ENCODE measurements at places on chromosomes 4 and X. TPM values are rescaled to one million over a fixed set of nuclear protein-coding genes. Genes with fewer than 3 reads are reported as not detected.

Gene PDCL2
- total RNA-seq: not detected

Gene HELT
- not detected for total RNA-seq

Gene EDA2R
- 0.09 TPM for total RNA-seq

Gene SMARCA1
- 31.3 TPM for total RNA-seq

Gene WDR17
- total RNA-seq: 0.84 TPM

Gene TGIF2LX
- total RNA-seq: not detected

Gene SRPX2
- total RNA-seq: 0.47 TPM

DNA sequence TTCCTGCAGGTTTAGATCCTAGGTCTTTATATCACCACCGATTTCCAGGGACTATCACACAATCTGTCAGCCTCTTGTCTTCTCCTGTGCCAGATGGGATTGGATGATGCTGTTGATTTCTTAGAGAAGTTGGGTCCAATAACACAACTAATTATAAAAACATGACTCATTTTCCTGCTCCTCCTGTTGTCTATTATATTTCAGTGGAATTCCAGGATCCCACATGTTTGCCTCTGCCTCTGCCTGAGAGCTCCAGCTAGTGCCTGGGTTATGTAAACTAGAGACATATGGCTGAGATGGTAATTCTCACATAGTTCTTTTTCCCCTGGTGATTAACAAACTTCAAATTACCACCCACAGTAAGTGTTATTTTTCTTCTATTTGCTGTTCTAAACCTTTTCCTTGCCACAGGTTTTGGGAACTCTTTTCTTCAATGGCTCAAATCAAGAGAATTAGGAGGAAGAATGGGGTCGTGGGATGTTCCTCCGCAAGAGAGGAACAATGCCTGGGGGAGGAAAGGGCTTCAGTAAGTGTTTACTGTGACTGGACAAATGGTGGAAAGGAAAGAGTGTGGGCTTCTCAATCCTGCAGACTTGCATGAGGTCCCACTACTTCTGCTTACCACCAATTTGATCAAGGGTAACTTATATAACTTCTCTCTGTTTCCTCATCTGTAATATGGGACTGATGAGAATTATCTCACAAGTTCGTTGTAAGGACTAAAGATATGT, 3.4 kb upstream of the HOPX start:
- no peak for DNase-seq

DNA sequence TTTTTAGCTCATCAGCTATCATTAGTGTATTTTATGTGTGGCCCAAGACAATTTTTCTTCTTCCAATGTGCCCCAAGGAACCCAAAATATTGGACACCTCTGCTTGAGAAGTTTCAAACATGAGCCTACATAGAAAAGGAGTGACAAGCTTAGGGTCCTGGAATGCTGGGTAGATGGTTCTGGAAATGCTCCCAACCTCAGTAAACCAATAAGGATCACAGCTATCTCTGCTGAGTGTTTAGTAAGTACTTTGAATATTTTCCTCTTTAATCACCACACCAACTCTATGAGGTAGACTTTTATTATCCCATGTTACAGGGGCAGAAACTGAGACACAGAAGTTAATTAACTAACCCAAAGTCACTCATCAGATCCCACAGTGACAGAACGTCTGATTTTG, 164.9 kb upstream of the KLF3 start:
- DNase-seq: no peak

- no peak for DNase-seq
Observed at GRCh38 chr4:5784960-5785611, 74.1 kb downstream of the EVC start.

- DNase-seq: no peak
Observed at GRCh38 chr4:10958226-10958856, 273.8 kb upstream of the CLNK start.

DNA sequence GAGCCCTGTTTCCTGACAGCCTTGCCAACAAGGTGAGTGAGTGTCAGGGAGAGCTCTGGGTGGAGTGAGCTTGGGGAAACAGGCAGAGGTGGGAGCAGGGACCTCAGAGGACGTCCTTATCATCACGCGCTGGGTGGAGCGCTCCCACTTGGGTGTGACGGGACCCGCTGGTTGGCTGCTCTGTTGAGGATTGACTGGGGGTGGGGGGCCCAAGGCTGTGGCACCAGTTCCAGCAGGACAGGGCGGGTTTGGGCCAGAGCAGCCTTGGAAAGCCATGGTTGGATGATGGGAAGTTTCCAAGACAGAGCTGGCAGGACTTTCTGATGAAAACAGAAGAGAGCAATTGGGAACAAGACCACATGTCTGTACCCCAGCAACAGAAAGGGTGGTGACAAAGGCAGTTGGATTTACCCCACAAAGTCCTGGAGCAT, 3.0 kb upstream of the PCGF3 start:
- peak; percentile 72 for DNase-seq

DNA sequence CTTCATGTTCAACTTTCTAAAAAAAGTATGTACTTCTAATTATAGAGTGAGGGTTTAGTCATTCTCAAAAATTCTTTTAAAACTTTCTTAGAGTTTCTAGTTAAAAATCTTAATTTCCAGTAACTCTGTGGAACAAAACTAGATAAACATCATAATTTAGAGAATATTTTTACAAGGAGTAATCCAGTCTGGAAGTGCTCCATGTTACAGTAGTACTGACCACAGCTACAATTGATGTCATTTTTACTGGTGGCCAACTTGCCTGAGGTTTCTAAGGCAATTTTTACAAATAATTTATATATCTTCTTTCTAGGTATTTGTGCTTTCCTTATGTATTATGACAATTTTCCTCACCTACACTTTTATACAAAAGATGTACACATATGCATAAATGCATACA, 490.4 kb downstream of the CENPC start:
- DNase-seq: no peak

DNA sequence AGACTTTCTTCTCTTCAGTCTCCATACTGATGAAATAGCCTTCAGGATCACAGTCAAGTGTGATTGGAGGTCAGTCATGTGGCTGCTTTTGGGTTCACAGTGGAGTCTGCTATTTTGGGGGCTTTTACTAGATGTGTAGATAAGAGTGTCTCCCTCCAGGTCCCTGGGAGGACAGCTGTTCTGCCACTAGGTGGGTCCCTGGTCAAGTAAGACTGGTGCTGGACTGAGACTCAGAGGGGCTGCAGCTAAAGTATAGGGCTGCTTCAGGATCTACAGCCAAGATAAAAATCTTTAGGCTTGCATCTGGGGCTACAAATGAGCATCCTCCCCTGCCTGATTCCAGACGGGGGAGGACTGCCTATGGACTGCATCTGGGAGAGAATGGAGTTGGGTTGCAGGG, 200.7 kb upstream of the ANKRD50 start:
- no peak for DNase-seq

DNA sequence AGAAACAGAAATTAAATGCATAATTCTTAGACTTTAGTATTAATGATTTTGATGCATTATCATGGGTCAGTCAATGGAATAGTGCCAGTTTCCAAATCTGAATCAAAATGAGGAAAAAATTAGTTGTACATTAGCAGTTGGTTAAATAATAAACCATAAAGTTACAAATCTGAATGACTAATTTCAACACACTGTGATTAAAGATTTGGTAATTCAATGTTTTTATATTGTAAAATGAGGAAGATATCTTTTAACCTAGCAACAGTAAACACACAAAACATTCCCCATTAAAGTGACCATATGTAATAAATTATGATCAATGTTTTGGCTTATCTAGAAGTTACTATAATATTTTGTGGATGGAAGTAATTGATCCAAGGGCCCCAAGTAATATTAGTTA, 1.6 kb downstream of the FBXO8 start:
- no peak for DNase-seq

GRCh38 chr4:171644430-171645057, 168.7 kb upstream of the GALNTL6 start:
- DNase-seq: no peak

- no peak for DNase-seq
Observed at GRCh38 chr4:52959541-52959940, 97.4 kb downstream of the RASL11B start.

DNA sequence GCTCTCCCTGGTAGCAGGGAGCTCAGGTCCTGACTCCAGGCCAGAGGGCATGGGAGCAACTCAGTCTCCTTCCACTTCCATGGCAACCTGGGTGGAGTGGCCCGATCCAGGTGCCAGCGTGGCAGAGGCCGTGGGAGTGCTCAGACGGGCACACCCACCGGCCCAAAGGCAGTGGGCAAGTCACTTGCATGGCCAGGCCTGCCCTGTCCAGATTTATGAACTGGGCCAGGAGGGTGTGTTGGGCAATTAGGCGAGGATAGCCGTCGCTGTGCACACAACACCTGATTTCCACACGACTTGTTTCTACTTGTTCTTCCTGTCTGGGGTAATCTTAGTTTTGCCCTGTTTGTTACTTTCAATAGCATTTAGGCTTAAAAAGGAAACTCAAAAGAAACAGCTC, 55.5 kb upstream of the NYX start:
- DNase-seq: no peak

DNA sequence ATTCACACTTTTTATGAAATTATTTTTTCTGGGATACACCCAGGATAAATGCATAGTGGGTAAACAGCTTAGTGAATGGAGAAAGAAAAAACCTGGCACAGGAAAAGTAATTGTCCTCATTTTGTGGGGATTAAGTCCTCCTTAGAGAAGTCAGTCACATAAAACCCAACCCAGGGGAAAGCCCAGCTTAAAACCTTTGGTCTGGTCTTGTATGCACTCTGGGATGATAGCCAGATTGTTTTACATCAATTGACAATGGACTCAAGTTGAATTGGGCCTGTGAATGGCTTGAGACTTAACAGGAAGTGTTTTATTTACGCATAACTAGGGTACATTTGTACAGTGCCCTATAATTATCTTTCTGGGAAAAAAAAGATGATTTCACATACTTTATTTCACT, 561.3 kb upstream of the GRIA3 start:
- no peak for DNase-seq

DNA sequence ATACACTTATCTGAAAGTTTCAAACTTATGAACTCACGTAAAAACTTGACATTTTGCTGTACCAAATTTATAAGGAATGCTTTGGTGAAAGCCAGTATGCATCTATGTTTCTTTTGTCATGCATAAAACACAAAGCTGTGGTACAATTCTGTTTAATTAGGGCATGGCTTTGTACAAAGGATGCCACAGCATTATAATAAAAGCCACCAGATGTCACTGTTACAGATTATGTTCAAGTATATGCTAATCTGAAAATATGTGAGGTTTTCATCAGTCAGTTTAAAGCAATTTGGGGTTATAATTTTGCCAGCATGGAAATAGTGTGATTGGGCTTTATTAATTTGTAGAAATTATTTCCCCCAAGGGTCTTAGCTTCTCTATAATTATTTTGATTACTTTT, 69.0 kb downstream of the ATOH1 start:
- no peak for DNase-seq

GRCh38 chr4:188015025-188015940, 19.7 kb downstream of the ZFP42 start:
- no peak for DNase-seq

GRCh38 chr4:108036213-108036612, 46.5 kb downstream of the HADH start:
- no peak for DNase-seq

DNA sequence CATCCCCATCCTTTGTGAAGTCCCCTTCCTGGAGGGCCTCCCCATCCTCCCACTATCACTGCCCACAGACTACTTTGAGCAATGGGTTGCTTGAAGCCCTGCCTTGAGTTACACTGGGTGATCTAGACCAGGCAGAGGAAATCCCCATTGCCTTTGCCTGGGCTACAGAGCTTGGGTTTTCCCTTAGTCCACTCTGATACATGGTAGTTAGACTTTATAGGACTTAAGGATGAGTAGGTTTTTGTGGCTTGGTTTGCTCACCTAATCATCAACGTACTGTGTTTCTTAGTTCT, 56.6 kb downstream of the TMEM131L start:
- no peak for DNase-seq

- no peak for DNase-seq
Observed at GRCh38 chr4:95693594-95693993, 144.8 kb upstream of the UNC5C start.

- DNase-seq: peak; percentile 65
Observed at GRCh38 chr4:138870737-138871554, 144.6 kb upstream of the NOCT start.

DNA sequence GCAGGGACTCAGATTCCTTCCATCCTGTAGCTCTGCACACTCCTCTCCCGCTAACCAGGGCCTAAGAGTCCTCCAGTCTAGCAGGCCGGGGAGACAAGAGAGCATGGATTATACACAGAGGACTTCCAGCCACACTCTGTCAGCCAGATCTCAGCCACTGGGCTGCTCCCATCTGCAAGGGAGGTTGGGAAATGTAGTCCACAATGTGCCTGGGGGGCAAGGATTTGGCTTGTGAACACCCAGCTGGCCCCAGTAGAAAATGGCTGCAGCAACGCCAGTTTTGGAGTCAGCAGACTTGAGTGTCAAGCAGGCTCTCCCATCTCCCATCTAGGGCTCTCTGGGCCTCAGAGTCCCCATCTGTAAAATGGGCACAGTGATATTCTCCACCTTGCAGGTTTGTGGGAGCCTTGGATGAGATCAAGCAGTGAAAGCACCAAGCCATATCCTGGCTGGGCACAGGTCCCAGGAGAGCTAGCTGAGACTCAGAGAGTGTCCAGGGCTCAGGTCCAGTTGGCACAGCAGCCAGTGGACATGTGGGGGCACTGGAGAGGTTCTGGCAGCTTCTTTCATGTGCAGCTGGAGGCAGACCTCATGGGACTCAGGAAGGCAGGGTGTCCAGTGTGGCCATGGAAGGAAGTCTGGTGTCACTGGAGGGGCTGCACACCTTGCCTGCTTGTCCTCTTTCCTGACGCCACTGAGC, 14.6 kb downstream of the PSAPL1 start:
- DNase-seq: no peak

- DNase-seq: no peak
Observed at GRCh38 chr4:121462660-121463261, 81.9 kb upstream of the QRFPR start.

DNA sequence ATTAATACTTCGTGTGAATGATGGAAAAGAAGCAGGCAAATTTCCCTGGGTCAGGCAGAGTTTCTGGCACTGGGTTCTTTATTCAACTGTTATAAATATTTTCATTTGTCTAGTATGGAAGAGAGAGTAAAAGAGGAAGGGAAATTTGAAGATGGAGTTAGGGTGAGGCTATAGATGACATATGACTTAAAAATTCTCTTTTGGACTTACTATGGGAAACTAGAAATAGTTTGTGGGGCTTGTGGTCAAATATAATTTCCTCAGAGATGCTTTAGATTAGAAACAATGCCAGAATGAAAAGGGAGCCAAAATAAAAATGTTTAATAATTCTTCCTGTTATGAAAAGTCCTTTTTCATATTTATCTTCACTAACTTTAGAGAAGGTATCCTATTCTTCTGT, 103.2 kb downstream of the GC start:
- no peak for DNase-seq

GRCh38 chr4:81052119-81053068, 21.9 kb downstream of the BMP3 start:
- peak; percentile 55 for DNase-seq

DNA sequence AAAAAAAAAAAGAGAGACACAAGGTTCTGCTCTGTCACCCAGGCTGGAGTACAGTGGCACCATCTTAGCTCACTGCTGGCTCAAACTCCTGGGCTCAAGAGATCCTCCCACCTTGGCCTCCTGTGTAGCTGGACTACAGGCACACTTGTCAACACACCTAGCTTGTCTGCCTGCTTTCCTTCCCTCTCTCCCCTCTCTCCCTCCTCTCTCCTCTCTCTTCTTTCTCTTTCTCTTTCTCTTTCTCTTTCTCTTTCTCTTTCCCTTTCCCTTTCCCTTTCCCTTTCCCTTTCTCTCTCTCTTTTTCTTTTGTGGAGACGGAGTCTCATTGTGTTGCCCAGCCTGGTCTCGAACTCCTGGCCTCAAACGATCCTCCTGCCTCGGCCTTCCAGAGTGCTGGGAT, 132.1 kb downstream of the DIPK2B start:
- no peak for DNase-seq

Data from liver (tissue), 10 donors.